Left lung (tissue), 14 donors: ENCODE measurements at places on chromosomes 1 and 21. TPM values are rescaled to one million over a fixed set of nuclear protein-coding genes. Genes with fewer than 3 reads are reported as not detected.

ELF3 gene
- total RNA-seq, result 146 TPM

TMEM125 gene
- 104 TPM for total RNA-seq

LIPI gene
- not detected for total RNA-seq

LCE1A gene
- total RNA-seq, result not detected

IGSF21 gene
- 0.61 TPM for total RNA-seq

CHI3L1 gene
- total RNA-seq, result 49.7 TPM

DEPDC1 gene
- total RNA-seq, result 5.2 TPM

TMOD4 gene
- total RNA-seq, result not detected
